ENCODE measurements at places on chromosomes 4 and X.

DNA sequence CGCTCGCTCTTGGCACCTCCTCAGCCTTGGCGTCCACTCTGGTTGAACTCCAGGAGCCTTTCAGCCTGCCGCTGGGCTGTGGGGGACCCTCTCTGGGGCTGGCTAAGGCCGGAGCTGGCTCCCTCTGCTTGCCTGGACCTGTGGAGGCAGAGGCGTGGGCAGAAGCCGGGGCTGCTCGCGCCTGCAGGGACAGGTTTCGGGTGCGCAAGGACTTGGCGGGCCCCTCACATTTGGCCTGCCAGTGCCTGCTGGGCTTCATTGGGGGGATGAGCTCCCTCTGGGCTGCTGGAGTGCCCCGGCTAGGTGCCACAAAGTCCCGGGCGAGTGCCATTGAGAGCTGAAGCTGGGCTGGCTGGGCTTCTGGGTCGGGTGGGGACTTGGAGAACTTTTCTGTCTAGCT, 371.7 kb downstream of the FAM133A start:
- no peak for DNase-seq

- DNase-seq = no peak
Measured at GRCh38 chr4:121145430-121145829, 18.7 kb downstream of the TNIP3 start.

GRCh38 chr4:6620296-6620695, 20.2 kb upstream of the MRFAP1 start:
- no peak for DNase-seq

GRCh38 chrX:136387951-136388502, 87.3 kb downstream of the ADGRG4 start:
- DNase-seq = no peak

DNA sequence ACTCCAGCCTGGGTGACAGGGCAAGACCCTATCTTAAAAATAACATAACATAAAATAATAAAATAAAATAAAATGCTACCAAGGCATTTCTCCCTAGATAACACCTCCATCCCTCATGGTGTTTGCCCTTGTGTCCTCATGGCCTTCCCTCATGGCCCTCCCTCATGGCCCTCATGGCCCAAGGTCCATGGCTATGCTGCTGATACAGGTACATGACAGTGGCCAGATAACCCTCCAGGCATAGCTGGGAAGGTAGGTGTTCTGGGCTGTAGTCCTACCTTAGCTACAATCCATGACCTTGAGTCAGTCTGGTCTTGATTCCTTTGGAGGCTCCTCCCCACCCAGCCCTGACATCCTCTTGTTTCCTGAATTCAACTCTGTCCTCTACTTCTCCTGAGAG, 75.2 kb downstream of the PJA1 start:
- no peak for DNase-seq

DNA sequence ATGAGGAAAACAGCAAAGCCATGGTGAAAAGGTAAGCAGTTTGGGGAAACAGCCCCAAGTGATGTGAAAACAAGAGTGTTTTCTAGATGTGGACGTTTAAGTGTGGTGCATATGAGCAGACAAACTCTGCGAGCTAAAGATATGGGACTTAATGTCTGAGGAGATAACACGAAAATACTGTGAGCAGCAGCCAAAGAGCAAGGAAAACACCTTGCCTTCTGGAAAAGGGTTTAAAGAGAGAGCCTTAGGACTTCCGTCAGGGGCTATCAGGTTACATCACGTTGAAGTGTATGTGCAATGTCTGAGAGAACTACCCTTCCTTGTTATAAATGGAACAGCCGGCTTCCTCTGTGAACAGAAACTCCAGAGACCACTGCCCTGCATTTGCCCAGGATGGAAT, 54.2 kb downstream of the LEF1 start:
- no peak for DNase-seq

- no peak for DNase-seq
Measured at GRCh38 chr4:14215116-14215770, 587.7 kb upstream of the BOD1L1 start.

DNA sequence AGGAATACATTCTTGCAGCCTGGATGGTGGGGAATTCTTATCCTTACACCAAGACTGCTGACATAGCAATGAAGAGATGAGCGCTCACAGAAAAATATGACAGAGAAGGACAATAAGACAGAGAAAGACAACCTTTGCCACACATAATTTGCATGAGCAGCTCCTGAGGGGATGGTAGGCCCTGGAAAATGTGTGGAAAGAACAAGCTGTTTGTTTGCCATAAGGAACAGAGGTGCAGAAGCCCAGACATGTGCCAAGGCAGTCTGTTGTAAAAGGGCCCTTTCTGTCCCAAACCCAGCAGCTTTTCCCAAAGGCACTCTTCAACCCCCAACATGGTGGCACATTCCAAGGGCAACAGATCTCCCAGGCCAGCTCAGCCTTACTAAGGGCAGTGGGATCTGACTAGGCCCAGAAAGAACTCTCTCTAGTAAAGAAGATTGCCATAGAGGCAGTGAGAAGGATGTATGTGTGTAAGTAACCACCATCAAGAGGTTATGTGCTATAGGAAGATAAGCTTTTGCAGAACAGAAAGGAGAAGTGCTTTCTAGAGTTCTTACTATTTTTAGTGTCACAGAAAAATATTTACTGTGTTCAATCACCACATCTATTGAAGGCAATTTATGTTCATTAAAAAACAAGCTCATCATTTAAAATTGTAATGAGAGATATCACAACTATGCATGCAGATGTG, 287.0 kb upstream of the RASGEF1B start:
- DNase-seq = no peak

DNA sequence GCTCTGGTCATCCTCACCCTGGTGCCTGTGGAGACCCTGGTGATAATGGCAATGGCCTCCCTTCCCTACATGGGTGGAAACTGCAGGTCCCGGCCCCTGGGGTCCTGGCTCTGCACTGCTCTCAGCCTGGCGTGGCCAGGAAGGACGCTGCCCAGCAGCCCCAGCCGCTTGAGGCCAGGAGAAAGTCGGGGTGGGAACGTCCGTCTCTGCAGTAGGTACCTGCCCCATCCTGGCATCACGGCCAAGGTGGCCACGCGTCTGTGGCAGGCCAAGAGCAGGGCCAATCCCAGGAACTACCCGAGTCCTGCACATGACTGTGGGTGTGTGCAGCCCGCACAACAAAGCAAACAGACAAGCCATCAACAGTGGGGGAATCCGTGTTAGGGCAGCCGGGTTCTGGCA, 33.8 kb downstream of the FGFRL1 start:
- DNase-seq = no peak

GRCh38 chr4:8647626-8648025, 55.1 kb downstream of the CPZ start:
- no peak for DNase-seq

- no peak for DNase-seq
Measured at GRCh38 chrX:69060631-69061408, 104.4 kb downstream of the PJA1 start.

DNA sequence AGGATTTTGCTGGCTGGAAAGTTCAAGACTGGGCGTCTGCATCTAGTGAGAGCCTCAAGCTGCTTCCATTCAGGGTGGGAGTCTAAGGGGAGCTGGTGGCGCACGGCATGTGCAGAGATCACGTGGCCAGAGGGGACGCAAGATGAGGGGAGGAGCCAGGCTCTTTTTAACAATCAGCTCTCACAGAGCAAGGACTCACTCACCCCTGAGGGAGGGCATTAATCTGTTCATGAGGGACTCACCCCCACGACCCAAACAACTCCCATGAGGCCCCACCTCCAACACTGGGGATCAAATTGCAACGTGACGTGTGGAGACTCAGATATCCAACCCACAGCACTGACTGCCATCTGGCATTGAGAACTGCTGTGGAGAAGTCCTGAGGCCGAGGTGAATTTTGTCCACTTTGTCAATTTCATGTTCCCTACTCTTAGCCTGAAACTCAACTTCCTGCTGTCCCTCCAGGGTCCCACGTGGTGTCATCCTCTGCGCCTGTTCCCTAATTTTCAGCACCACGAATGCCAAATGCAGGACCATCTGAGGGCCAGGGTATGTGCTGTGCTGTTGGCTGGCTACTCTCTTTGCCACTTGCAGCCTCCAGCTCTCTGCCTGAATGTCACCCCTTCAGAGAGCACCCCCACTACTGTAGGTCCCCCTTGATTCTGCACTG, 5.6 kb downstream of the ZFP92 start:
- no peak for DNase-seq

DNA sequence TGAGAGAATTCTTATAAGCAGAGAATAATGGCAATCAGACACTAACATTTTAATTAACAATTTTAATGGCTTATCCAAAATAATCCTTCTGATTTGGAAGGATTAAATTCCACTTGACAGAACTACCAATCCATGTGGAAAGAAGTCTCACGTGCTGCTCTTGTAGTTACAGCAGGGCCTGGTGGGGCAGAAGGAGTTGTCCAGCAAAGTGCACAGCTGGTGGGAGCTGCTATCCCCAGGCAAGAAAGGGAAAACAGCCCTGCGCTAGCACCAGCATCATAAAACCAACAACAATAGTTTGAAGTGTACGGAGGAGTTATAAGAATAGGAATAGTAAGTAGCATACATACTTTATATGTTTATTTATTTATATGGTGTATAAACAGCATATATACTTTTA, 127.4 kb upstream of the TRIM2 start:
- no peak for DNase-seq

GRCh38 chrX:28988246-28988645, 401.0 kb downstream of the IL1RAPL1 start:
- no peak for DNase-seq

DNA sequence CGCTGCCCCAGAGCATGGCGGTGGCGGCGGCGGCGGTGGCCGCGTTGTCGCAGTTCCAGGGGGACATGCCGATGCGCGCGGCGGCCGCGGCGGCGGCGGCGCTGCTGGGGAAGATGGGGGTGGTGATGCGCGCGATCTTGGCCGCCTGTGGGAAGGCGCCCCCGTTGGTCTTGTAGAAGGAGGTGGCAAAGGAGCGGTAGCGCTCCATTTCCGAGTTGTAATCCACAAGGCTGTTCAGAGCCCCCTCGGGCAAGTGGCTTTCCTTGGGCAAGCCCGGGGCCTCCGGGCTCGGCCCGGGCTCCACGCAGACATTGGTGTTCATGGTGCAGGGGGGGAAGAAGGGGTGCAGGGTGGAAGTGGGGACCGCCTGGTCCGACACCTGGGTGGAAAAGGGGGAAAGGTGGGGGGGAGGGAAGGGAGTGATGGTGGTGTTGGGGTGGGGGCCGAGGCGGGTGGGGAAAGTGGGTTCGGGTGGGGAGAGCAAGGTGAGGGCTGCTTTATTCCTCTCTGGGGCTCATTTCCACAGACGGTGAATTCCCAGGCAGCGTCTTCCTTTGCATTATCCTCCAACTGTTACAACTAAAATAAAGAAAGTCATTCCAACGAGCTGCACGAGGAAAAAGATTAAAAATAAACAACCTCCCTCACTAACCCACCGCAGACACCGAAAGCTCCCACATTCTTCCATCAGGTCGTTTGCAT, 3.1 kb downstream of the CXXC4 start:
- DNase-seq = no peak

DNA sequence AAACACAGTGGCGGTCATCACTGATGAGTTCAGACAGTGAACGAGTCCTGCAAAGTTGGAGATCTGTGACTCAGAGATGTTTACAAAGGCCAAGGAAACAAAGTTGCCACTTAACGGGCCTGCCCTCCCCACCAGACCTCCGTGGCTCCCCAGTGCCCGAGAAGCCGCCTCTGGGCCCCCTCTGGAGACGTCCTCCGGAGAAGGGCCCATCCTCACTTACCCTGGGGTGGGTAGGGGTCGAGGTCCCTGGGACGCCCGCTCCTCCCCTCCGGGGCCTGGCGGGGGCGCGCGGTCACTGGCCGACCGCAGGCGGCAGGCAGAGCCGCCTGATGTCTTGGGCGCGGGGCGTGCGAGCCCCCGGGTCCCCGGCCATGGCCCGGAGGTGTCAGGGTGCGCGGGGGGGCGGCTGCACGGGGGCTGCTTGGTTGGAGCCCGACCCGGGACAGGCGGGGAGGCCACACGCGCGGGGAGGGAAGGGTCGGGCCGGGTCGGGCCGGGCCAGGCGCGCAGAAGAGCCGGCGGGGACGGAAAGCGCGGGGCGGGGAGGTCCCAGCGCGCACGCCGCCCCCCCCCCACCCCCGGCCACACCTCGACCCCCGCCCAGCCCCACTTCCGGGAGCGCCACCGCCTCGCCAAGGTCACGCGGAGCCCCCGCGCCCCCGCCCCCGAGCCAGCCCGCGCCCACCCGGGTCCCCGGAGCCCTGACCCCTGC, 529 bp downstream of the DHRSX start:
- DNase-seq = no peak

DNA sequence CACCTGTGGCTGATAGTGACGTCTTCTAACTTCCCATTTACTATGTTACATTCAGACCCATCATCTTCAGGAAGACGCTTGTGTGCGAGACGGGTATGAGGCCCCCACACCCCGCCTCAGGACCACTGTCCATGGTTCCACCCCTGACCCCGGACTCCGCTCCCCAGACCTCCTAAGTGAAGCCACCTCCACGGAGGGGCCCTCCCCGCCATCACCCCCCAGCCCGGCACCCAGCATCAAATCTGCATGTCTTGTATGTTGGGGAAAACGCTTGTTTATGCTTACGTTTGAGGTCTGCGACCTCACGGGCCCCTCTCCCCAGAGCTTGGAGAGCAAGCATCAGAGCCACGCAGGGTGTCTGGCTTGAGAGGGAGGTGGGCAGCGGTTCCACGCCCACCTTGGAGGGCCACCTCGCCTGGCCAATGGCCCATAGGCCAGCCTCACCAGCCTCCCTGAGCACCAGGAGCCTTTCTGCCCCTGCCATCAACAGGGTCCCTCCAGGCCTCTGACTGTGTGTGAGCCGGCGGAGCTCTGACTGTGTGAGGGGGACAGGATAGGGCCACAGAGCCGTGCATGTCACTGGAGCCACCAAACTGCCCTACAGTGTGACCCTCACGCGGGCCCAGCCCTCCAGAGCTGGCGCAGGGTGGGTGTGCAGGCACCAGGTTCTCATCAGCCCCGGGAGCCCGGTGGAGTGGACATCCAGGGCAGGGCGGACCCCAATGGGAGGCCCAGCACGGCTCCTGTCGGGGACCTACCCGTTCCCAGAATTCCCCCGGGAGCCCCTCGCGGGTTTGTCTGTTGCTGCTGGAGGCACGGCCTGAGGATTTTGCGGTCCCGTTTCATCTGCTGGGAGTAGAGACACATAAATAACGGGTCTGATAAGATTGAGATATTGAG, 88.4 kb upstream of the NKX1-1 start:
- DNase-seq = no peak

GRCh38 chr4:20326977-20327376, 75.3 kb downstream of the SLIT2 start:
- no peak for DNase-seq

DNA sequence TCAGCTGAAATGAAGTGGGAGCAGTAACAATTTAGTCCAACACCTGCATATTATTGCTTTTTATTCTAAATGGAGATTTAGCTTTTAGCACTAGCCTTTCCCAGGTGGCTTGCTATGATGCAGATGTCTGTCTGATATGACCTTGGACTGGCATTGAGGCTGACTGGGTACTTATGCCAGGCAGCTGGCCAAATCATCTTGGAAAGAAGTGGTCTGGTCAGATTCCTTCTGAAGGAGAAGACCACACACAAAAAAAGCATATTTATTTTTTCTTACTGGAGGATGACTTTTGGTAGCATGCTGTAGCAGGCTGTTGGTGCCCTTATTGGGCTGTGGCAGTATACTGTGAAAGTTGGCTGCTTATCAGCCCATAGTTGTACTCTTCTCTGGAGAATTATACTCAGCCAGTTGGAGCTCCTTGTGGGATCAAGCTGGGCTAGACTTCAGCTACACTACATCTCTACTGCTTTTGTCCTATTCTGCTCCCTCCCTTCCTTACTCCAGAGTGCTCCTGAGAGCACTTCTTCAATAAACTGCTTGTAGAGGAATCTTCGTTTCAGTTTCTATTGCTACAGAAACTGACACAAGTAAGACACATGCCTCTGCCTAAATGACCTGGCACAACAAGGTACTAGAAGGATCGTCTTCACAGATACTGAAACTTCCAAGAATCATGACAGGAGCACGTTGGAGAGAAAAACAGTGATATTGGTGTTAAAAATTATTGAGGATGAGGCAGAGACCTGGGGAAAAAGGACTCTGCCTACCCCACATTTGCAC, 196.8 kb upstream of the RPS6KA3 start:
- no peak for DNase-seq
